ENCODE measurements at places on chromosomes 3 and 15.
A peak's percentile ranks its signal among the peaks of the same experiment; 100 is the strongest.

DNA sequence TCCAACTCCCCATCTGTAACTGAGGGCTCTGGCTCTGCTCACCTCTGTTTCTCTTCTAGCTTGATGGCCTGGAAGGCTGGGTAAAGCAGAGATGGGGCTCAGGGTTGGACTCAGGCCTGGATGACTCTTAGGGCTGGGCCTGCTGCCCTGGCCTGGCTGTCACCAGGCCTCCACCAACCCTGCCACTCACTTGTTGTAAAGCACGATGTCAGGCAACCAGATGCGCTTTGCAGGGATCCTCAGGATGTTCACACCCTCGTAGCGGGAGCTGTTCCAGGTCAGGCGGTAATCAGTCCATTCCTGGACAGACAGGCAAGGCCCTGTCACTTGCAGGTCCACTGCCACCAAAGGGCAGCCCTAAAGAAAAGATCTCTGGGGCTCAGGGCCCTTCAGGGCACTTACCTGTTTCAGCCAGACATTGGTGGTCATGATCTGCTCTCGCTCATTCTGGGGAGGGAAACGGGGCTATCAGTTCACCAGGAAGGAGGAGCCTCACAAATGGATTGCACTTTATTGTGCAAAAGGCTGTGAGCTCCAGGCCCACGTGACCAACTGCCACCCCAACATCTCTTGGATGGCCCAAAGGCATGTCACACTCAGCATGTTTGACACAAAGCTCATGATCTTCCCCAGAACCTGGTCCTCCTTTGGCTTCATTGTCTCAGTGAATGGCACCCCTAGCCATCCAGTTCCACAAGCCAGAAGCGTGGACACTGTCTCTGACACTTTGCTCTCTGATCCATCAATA lies 9.9 kb downstream of the CHRNB4 start:
- no peak for DNase-seq

- no peak for DNase-seq
Measured at GRCh38 chr15:46251903-46252302, 617.1 kb downstream of the SQOR start.

GRCh38 chr3:126557761-126558160 lies 971 bp downstream of the C3orf22 start:
- DNase-seq: peak; percentile 35

DNA sequence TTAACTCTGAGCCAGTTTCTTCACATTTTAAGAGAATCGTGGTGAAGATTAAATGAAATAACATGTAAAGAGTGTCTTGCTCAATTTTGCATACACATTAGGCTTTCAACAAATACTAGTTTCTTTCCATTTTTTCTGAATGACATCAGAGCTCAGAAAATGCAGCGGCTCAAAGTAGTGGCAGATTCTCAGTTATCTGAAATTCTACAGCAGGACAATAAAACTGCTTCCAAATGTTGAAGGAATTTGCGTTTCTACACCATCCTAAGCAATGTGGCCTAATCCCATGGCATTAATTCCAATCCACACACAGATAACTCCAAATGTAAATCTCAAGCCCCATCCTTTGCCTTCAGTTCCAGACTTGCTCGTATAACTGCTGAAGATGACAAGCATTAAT lies 115.8 kb downstream of the PLCH1 start:
- DNase-seq: no peak

DNA sequence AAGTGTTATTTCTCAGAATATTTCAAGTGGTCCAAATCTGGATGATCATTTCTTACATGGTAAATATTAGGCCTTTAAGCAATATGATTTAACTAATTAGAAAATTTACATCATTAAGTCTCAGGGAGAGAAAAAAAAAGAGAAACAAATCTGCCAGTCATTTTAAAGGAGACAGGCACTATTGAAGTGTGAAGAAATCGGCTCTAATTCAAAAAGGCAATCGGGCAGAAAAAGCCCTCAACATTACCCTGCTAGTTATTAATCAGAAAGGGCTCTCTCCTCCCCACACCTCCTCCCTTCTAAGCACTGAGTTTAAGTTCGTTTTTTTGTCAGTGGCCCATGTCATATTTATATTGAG lies 215.9 kb downstream of the MEIS2 start:
- DNase-seq: no peak

DNA sequence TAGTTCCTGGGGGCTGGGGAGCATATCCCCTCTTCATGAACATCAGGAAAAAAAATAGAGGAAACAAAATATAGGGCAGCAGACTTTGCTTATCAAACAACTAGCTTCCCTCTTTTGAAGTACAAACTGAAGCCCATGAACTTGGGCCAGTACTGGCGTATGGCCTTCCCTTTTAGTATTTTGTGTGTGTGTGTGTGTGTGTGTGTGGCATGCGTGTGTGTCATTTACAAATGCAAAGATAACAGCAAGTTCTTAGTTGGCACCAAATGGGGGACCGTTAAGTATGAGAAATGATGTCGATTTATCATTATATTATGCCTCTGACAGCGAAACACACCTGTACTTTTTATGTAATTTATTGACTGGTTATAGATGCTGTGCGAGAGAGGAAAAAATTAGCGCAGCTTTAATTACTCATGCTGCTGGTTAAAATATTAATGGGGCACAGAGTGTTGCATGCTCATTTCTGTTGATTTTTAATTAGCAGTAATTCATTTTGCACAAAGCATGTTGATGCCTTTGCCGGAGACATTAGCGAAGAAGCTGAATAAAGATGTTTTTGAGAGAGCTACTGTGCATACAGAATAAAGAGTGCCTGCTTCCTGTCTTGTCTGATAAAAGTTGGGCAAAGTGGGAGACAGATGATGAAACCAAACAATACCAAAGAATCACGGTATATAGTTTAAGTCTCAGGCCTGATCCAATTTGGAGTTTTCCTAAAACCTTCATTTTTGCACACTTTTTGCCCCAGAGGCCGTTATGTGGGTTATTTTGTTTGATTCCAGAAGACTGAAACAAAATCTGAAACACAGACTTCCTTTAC lies 297.1 kb downstream of the SATB1 start:
- DNase-seq: no peak

DNA sequence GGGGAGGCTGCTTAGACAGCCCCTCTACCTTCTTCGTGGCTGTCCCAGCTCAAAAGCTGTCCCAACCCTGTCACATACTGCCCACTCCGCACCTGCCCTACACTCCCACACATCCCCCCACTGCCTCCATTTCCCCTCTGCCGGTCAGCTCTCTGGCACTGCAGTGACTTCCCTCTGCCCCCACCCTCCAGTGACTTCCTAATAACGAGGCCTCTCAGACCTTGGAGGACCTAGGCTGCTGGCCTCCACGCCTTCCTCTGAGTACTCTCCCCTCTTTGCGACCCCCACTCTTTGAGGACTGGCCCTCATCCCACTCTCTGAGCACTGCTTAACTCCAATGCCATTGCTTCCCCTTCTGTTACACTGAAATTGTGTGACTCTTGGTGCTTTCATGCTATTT lies 45.3 kb downstream of the KY start:
- DNase-seq: no peak

DNA sequence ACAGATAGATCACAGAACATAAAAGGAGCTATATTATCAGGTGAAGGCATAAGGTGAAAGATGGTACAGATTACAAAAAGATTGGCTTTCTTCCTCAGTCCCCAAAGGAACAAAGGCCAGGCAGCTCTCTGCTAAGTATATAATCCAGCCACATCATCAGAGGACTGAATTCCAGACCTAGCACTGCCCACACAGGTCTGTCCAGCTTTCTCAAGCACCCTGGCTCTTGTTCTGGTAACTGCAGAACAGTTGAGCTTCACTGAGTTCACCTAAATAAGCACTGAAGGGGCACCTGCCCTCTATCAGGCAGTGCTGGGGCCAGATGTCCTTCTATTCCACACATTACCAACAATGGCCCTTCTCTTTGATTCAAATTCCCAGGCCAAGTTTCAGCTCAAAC lies 6.3 kb downstream of the DUOXA1 start:
- DNase-seq: no peak

- DNase-seq: no peak
Measured at GRCh38 chr15:80461356-80462095, 57.3 kb downstream of the ARNT2 start.

DNA sequence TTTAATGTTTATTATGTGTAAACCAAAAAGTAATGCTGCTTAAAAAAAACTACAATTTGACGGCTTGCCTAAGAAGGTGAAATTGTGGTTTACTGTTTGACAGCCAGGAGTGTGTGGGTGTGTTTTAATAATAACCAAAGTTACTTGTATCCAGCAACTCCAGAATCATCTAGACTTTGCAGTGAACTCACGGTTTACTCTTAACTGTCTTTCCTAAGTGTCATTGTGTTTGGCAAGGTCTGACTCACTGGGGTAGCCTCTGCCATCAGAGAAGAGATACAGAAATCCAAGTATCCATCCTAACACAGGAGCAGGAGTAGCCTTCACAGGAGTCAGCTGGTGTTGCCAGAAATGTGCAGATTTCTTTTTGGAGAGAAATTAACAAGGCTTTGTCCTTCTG lies 151.1 kb downstream of the CTNNB1 start:
- DNase-seq: no peak

DNA sequence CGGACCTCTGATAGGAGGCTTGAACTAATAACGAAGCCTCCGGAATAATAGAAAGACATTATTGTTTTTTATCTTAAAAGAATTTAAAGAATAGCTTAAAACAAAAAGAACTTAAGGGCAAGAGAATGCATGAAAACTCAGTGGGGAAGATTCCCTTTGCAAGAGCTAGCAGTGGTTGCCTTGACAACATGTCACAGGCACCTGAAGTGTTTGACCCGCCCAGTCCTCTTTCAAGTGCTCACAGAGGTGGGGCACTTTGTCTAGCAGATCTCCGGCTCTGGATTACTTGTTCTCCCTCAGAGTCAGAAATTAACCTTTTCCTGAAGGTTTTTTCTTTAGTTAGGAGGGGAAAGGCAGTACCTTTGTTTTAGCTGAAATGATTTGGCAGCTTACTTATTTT lies 37.8 kb downstream of the LARS2 start:
- no peak for DNase-seq

Data from activated naive CD4-positive, alpha-beta T cell treated with anti-CD3 and anti-CD28 coated beads, Interleukin-2, amount 50 U/mL, for 72 hours (primary cell).